GM19239 (cell line): ENCODE measurements at places on chromosomes 3 and 15.

- no peak for DNase-seq
Measured at GRCh38 chr3:41819236-41819635, 142.7 kb downstream of the ULK4 start.

GRCh38 chr3:102741105-102741504, 306.3 kb downstream of the ZPLD1 start:
- DNase-seq = no peak

GRCh38 chr3:189534531-189534930, 96.7 kb upstream of the TP63 start:
- DNase-seq = no peak

GRCh38 chr15:81294516-81294880, 29.4 kb downstream of the STARD5 start:
- no peak for DNase-seq

DNA sequence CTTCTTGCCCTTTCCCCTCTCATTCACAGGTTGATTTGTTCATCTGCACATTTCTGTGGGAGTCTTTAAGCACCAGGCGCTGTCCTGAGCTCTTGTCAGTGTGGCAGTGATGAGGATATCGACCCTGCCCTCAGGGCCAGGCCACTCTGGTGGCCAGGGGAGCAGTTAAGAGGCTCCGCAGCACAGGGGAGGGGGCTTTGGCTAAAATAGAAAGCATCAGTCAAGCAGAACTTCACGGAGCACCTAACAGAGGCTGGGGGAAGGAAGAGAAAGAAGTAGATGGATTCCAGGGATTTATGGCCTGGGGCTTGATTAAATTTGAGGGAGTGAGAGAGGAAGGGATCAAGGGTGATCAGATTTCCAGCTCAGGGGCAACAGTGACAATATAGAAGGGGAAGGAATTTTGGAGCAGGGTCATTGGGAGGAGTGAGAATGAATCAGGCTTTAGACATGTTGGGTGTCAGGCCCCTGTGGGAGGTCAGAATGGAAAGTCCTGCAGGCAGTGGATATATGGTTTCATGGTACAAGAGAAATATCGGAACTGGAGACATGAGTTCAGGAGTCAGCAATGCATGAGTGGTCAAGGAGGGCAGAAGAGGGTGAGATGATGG, 73.0 kb upstream of the GLCE start:
- no peak for DNase-seq

DNA sequence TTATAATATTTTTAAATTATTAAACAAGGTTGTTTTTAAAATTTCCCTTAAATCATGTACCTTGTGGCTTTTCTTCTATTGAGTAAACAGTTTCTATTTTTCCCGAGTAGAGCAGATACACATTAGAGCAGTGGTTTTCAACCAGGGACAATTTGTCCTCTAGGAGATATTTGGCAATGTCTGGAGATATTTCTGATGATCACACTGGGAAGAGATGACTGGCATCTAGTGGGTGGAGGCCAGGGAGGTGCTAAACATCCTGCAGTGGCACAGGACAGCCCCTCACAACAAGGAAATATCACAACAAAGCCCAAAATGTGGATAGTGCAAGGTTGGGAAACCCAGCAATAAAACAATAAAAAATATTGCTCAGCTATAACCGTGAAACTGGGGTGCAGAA, 113.0 kb upstream of the PTPRG start:
- no peak for DNase-seq

DNA sequence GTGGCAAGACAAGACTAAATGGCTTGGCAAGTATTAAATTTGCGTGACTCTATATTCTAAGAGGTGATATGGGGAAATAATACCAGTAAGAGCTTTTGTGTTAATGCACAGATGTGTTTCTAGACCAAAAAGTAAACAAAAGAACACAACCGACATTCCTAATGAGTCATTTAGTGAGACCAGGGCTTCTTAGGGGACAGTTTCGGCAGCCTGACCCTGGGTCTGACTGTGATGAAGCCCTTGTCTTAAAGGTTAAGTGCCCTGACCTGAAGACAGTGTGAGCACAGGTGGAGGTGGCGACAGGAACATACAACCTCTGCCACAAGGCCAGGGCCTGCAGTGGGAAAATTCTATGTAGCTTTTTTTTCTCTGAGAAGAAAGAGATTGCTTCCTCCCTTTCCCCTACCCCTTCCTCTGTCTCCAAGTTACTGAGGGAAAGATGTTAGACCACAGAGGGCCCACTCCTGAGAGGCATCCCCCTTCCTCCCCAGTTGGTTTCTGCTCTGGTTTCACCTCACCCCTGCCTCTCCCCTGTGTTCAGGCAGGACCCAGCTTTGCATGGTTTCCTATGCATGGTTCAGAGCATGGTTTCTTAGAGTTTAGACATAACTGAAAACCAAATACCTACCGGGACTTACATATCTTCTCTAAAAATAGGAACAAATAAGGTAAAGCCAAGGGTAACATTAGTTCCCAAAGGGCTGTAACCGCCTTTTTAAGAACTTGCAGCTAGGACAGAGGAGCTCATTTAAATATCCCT, 24.8 kb upstream of the CMTM7 start:
- no peak for DNase-seq

DNA sequence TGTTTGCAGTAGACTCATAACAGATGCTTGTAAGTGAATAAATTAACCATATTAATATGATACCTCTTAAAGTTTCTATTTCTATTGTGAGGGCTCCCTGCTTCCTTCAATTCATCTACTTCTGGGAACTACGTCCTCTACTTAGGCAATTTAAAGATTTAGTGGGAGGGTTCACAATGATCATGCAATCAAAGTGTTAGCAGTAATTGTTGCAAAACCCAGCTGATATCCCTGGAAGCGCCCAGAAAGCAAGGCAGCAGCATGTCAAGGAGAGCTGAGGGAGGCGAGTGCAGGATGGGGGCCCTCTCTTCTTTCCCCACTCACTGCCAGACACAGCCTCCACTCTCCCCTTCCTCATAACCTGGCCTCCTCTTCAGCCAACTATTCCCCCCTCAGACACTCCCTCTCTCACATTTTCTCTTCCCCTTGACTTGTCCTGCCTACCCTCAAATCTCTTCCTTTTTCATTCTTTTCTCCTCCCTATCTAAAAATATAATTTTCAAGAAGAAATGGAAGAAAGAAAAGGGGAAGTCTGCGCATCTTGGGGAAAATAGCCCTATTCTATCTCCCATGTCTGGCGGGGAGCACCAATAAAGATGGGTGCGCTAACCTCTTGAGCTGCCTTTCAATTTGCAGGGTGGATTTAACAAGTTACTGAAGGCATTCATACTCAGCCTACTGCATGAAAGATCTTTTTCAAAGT, 6.6 kb downstream of the TMEM212 start:
- DNase-seq = no peak

DNA sequence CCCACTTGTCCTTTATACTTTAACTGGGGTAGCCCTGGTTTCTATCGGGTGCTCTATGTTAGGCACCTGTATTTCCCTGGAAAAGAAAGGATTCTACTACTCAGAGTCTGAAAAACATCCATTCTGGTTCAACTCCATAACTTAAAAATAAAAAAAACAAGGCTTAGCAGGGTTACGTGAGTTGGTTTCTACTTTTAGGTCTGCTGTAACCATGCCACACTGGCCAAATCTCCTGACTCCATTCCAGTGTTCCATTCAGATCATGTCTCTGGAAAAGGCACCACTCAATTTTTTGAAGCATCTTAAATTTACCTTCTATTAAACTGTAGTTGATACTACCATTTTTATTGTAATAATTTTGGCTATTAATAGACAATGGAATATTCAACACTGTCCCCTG, 62.1 kb downstream of the CAPN3 start:
- no peak for DNase-seq

DNA sequence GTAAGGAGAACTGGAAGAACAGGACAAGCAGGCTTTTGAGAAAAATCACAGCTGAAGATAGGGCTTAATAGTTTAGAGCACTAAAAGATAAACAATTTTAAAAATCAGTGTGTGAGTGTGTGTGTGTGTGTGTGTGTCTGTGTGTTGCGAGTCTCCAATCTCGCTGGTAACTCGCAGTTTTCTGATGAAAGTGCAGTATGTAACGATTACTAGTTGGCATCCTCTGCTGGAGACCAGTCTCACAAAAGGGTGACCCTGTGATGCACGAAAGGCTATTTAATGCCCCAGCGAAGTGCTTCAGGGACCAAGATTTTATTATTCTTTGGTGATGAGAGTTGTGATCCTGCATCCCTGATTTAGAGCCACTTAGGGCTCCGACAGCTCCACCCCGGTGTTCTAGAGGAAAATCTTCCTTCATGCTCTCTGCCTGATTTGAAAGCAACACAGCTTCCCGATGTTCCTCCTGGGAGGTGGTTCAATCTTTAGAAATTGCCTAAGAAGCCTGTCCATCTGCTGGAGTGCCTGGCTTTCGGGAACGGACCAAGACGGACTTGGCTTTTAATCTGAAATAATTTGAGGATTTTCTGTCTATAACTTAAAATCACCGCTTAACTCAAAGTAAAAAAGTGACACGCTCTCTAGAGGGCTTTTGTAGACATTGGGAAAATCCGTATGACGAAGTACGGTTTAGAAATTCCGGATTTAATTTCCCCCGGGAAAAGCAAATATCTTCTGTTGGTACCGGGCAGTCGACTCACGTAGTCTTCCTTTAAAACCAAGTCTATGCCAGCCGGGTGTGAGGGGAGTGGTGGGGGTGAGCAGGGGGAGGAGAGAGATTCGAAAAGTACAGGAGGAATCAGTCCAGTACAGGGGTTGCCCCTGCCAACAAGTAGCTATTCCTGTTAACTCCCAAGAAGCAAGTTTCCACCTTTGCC, 1.1 kb upstream of the ALCAM start:
- no peak for DNase-seq

- no peak for DNase-seq
Measured at GRCh38 chr3:26196781-26197180, 406.9 kb downstream of the OXSM start.
